ENCODE measurements at places on chromosomes 1 and 21.

DNA sequence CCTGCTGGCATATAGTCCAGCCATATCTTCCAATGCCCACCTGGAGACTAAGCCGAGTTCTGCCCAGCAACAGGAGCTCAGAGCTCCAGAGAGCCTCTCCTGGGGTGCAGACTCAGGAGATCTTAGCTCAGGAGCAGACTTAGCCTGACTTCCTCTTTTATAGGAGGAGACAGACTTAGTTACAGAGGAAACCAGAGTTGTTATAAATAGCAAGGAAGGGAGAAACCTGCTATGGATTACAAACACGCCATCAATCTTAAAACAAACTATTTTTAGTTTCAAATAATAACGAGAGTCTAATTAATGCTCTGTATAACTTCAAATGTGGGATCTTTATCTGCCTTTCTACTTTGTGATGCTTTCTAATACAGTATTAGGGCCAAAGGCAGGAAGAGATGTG lies 3.3 kb upstream of the KIF21B start:
- peak; percentile 90 for DNase-seq

GRCh38 chr1:67574221-67574620 lies 110.8 kb upstream of the GADD45A start:
- no peak for DNase-seq

DNA sequence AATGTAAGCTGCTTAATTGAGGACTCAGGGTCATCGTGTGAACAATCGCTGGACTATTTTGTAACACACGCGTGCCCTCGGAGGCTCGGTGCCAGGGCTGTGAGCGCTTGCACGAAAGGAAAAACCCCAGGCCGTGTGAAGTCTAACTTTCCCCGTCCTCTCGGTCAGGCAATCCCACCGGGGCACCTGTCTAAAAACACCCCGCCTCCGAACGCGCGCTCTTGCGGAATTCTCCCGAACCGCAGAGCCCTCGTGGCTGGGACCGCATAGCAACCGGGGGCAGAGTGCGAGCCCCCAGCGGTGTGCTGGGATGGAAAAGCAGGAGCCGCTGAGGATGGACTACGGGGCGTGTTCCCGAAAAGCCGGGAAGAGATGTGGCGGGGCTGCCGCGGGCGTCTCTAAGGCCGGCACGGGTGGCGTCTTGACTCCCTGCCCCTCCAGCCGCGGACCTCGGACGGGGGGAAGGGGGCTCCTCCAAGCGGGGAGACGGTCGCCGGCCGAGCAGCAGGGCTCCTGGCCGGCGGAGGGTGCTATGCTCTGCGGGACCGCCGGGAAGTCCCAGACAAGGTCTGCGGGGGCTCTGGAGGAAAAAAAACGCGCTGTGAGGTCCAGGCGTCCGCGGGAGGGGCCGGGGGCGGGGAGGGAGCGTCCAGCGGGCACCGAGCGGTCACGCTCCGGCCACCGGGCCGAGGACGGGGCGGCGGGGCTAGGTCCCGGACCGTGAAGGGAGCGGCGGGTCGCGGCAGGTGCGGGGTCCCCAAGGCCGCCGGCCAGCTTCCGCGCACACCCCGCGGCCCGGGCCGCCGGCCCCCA lies 936 bp downstream of the ZBTB21 start:
- peak; percentile 65 for DNase-seq

DNA sequence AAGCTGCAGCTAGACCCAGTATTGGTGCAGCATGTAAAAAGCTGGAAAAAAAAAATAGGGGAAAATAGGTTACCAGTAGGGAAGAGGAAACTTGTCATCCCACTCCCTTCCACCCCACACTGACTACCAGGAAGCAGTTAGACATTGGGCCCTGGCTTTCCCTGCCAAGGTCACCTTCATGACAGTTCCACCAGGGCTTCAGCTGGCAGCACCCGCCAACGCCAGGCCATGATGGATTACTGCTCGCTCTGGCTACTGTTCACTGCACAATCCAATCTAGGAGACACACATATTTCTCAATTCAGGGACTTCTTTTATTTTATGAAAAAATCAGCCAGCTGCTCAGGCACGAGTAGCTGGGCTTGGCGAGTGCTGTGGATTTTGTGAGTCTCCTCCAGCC lies 127.7 kb downstream of the DMRTA2 start:
- no peak for DNase-seq

GRCh38 chr21:46626536-46626935 lies 8.9 kb upstream of the PRMT2 start:
- DNase-seq: no peak

GRCh38 chr1:89433421-89433820 lies 69.6 kb downstream of the GBP6 start:
- no peak for DNase-seq

DNA sequence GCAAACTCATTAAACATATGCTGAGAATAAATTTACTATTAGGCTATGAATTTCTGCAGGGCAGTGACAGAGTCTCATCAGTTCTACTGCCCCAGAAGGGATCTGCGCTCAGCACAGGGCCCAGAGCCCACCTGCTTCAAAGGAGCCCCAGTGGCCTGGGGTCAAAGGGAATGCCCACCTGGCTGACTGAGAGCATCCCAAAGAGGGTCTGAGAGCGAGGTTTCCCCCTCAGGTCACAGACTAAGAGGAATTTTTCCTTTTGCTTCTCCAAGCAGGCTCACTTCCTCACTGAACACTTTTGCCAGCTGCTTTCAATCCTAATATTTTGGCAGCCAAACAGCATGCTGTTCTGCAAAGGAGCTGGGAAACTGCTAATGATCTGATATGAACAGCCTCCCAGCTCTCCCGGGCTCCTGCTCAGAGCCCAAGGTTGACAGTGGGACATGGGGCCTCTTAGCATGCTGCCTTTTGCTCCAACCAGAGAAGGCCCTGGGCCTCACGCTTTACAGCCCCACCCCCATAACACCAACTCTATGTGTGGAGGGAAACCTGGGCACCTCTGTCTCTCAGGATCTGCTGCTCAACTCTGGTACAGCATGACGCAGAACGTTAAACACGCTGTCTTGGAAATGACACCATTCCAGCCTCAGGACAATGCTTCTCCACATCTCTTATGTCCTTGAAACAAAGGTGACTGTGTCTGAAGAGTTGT lies 70.7 kb upstream of the SYT6 start:
- DNase-seq: no peak

- DNase-seq: no peak
Measured at GRCh38 chr21:29184037-29184436, 53.6 kb downstream of the MAP3K7CL start.

DNA sequence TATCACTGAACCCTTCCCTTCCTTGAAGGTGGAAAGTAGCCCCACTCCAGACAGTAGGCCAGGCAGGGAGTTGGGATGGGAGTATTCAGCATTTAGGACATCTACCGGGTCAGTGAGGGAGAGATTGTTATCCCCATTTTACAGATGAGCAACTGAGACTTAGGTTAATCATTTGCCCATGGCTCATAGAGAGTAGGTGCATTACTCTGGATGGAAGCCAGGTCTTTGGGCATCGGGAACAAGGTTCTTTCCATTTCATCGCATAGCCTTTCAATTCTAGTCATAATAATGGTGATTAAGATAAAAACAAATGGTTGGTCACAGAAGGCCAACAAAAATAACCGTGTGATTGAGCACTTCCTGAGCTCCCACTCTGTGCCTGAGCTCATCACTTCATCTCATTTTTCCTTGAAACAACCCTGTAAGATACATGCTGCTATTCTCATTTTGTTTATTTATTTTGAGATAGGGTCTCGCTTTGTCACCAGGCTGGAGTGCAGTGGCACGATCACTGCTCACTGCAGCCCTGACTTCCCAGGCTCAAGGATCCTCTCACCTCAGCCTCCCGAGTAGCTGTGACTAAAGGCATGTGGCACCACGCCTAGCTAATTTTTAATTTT lies 64.8 kb downstream of the NAV1 start:
- DNase-seq: no peak

- DNase-seq: peak; percentile 52
Measured at GRCh38 chr1:26583646-26584485, 54.3 kb downstream of the RPS6KA1 start.

DNA sequence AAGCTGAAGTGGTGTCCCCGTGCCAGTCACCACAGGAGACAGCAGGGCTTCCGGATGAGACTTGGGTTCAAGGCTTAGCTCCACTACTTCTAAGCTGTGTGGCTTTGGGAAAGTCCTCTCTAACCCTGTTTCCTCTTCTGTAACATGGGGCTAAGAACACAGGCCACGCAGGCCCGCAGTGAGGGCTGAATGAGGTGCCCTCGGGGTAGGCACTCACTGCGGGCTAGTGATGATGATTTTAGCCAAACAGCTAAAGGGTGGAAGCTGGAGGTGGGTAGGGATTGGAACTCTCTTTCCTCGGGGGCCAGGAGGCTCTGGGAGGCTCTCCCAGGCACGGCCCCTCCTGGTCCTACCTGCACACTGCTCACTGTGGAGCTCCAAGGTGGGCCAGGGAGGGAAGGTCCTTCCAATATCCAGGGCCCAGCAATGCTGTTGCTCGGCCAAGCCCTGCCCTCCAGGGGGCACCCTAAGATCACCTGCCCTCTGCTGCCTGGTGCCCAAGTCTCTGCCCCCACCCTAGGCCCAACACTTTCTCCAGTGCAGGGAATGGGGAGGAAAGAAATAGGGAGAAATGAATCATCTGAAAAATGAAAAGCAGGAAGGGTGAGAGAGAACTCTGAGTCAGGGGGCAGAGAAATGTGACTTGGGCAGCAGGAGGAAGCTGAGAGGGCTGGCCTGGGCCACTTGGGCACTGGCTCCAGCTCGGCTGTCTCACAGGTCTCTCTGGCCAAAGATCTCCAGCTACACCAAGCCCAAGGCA lies 19.2 kb upstream of the EVA1B start:
- peak; percentile 58 for DNase-seq

GRCh38 chr21:36429947-36430546 lies 44.9 kb downstream of the CHAF1B start:
- DNase-seq: peak; percentile 90

- DNase-seq: no peak
Measured at GRCh38 chr1:89633800-89634625, 1.1 kb downstream of the LRRC8C start.

GRCh38 chr1:180912211-180912800 lies 391 bp upstream of the KIAA1614 start:
- no peak for DNase-seq

GRCh38 chr1:236727521-236727920 lies 41.2 kb downstream of the ACTN2 start:
- DNase-seq: no peak

DNA sequence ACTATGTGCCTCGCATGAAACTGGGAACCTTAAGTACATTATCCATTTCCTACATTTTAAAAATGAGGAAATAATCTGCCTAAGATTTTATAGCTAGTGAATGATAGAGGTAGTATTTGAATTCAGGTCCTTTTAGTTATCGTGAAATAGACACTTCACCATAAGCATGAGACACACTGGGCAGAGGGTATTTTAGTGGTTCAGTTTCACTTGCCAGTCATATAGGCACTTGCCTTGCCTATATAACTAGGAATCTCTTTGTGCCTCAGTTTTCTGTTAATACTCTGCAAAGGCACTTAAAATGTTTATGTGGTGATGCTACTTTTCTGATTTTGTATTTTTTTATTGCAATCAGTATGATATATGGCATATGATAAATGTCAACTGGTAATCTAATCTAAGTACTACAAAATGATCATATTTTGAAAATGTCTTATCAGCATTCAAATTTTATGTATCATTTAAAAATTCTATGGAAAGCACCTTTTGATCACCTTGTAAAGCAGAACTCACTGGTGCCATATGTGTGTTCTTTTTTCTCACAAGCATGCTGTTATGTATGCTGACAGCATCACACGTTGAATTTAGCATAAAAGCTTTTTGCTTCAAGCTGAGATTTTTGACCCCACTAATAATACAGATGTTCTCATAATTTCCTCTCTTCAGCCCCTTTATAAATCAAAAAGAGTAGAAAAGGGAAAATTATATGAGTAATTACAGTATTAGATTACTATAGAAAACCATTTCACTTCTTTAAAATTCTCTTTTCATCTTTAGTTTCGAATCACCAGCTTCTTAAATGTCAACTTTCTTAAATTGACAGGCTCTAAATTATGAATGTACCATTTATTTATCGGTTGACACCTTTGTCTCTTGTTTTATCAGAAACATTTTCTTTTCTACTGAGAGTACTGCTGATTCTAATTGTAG lies 52.6 kb downstream of the RPS6KC1 start:
- DNase-seq: no peak

- DNase-seq: no peak
Measured at GRCh38 chr1:111290630-111291029, at the start of gene CHIA. Gene CHIA, plus strand, starts transcription at chr1:111290851. Its CDS starts 19,617 bp downstream, at chr1:111310468.

- no peak for DNase-seq
Measured at GRCh38 chr1:219514728-219515127, 98.2 kb downstream of the ZC3H11B start.

DNA sequence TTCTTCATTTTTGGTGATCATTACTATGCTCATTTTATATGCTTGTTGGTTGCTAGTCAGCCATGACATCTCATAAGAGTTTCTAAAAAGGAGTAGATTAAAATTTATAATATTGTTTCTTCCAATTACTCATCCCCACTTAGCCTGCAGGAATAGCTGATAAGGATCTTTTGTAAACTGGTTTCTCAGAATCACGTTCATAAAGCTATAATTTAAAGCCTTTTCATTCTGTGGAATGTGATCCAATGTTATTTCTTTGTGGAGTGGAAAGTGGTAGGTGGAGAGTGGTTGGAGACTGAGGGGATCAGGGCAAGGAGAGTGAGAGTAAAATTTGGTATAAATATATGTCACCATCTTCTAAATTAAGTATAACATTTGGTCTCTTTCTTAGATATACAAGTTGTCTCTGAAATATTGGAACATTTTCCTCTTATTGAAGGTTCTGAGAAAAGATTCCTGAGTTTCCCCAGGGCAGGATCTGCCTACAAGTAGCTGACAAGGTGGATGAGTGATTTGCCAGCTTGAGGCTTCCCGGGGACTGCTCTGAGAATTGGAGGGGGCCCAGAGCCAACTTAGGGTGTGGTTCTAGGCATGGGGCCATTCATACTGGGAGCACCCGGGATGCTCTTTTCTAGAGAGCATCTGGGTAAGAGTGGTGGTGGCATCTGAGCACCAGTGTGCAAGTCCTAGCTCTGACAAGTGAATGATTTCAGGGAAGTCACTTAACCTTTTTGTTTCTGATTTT lies 116.4 kb downstream of the TBX19 start:
- no peak for DNase-seq

GRCh38 chr1:81453367-81453703 lies 347.4 kb upstream of the ADGRL2 start:
- no peak for DNase-seq

DNA sequence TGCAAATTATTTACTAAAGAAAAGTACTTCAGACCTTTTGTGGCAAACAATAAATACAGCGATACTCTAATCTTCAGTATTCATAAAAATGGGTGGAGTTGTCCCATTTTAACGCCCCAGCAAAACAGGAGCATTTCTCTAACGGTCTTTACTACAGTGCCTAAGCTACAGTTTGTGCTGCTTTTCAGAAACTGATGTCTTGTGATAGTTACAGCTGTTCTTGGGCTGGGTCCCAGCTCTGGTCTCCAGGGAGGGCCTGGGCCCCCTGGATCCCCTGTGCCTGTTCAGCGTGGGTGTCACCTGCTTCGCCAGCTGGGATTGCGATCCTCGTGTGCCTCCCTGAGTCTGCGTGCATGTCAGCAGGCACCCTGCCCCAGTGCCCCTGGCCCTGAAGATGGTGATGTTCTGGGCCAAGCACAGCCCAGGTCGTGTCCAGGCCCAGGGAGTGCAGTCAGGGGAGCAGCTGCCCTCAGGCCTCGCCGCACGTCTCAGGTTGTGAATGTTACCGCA lies 64.0 kb upstream of the DIP2A start:
- DNase-seq: no peak
